ENCODE measurements at places on chromosomes 2 and 18. TPM values are rescaled to one million over a fixed set of nuclear protein-coding genes. Genes with fewer than 3 reads are reported as not detected.
A peak's percentile ranks its signal among the peaks of the same experiment; 100 is the strongest.

The ARHGEF33 gene
- 0.30 TPM for total RNA-seq

The KCNJ3 gene
- total RNA-seq: not detected

The ALPP gene
- 0.34 TPM for total RNA-seq

The RND3 gene
- 15.0 TPM for total RNA-seq

The UGT1A8 gene
- total RNA-seq: not detected

The LDLRAD4 gene
- 1.2 TPM for total RNA-seq

The CRIM1 gene
- 27.2 TPM for total RNA-seq

The FSHR gene
- not detected for total RNA-seq

The KCNS3 gene
- 5.2 TPM for total RNA-seq

The ATP5F1A gene
- 563 TPM for total RNA-seq

The HOXD8 gene
- total RNA-seq: 6.0 TPM

The MAP4K3 gene
- total RNA-seq: 21.4 TPM

The GALNT13 gene
- 0.44 TPM for total RNA-seq

DNA sequence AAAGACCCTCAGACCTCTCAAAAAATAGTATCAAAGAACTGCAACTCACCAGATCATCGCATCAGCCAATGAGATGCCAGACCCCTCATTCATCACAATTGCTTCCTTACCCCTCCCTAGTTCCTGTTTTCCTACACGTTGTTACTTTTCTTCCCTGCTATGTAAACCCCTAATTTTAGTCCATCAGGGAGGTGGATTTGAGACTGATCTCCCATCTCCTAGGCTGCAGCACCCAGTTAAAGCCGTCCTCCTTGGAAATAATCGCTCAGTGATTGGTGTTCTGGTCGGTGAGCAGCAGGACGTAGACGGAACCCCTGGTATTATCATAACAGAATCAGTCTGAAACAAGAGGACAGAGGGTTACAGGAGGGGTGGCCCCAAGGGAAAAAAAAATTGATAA is 44.0 kb upstream of the MAP4K4 start:
- no peak for DNase-seq
- no peaks in the 10 kb centered on the region for H3K36me3 ChIP-seq
- H3K4me3 ChIP-seq: no peak overlapping the region
- no peak overlapping the region for H3K27ac ChIP-seq
- no peaks in the 10 kb centered on the region for H3K27me3 ChIP-seq
- H3K4me1 ChIP-seq: no peaks in the 10 kb centered on the region

GRCh38 chr2:25349397-25349796 is 7.7 kb upstream of the DNMT3A start:
- H3K27me3 ChIP-seq: no peaks in the 10 kb centered on the region
- peaks cover 15% of the 10 kb centered on the region for H3K4me1 ChIP-seq
- no peak for DNase-seq
- no peak overlapping the region for H3K27ac ChIP-seq
- H3K36me3 ChIP-seq: no peaks in the 10 kb centered on the region

DNA sequence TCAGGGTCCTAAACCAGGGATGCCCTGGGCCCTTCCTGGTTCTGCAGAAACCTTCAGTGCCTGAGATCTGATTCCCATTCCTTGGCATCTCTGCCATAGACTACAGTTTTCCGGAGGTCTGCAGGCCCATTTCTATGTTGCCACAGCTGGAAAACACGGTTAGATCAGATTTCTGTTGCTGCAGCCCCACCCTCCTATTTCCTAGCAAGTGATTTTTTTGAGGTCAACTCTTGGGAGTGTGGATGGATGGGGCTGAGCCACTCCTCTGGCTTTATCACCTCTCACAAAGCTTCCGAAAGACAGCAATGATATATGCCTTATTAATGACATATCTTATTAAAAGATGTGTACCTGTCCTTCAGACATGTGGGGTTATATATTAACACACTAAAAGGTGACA is 56.3 kb downstream of the ZAP70 start:
- no peaks in the 10 kb centered on the region for H3K27me3 ChIP-seq
- H3K27ac ChIP-seq: no peak overlapping the region
- H3K4me3 ChIP-seq: no peak overlapping the region
- H3K36me3 ChIP-seq: peaks cover 9% of the 10 kb centered on the region

- H3K4me1 ChIP-seq: peaks cover 5% of the 10 kb centered on the region
- H3K36me3 ChIP-seq: no peaks in the 10 kb centered on the region
Observed at GRCh38 chr18:12302391-12303147, 5.5 kb upstream of the TUBB6 start.

- H3K4me1 ChIP-seq: no peaks in the 10 kb centered on the region
- no peak overlapping the region for H3K27ac ChIP-seq
- H3K4me3 ChIP-seq: no peak overlapping the region
Observed at GRCh38 chr2:168105127-168105683, 142.2 kb downstream of the STK39 start.

DNA sequence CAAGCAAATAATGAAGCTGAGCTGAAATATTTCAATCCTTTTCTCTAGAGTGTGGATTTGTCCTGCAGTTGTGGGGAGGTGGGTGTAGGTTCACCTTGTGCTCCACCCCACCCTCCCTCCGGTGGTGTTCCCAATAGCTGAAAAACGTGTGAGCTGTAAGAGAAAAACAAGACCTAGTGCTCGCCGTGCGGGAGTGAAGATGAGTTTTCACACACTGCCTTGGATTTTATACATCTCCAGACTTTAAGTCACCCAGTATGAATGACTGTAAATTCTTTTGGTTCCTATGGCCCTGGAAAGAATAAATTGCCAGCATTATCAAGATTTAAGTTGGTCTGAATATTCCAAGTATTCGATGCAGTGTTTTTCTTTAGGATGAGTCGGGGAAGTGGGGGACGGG is 1.9 kb upstream of the SOX11 start:
- H3K4me1 ChIP-seq: no peaks in the 10 kb centered on the region
- no peak overlapping the region for H3K4me3 ChIP-seq
- H3K36me3 ChIP-seq: no peaks in the 10 kb centered on the region
- no peak overlapping the region for H3K27ac ChIP-seq
- H3K27me3 ChIP-seq: no peaks in the 10 kb centered on the region
- no peak for DNase-seq

DNA sequence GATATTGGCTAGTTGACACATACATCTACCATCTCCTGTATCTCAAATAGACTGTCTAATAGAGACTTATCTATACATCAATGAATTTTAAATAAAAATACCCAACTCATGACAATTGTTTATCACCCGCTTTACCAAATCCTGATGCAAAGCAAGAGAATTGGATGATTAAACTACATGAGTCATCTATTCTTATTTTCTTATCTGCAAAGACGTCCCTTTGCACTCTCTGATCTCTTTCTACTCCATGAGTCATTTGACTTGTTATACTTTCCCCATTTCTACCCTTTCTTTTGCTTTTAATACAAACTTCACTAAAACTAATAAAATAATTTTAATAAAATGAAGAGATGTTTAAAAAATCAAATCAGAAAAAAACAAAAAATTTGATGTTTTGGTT is 261.7 kb upstream of the MAP2 start:
- H3K27me3 ChIP-seq: no peaks in the 10 kb centered on the region
- no peaks in the 10 kb centered on the region for H3K4me1 ChIP-seq
- no peak overlapping the region for H3K27ac ChIP-seq
- no peak overlapping the region for H3K4me3 ChIP-seq
- DNase-seq: no peak

GRCh38 chr2:40213071-40213470 is 238.8 kb downstream of the SLC8A1 start:
- no peak for DNase-seq
- H3K27me3 ChIP-seq: peaks cover 7% of the 10 kb centered on the region
- no peak overlapping the region for H3K27ac ChIP-seq
- H3K4me1 ChIP-seq: no peaks in the 10 kb centered on the region

- no peaks in the 10 kb centered on the region for H3K27me3 ChIP-seq
- no peak overlapping the region for H3K27ac ChIP-seq
- no peaks in the 10 kb centered on the region for H3K36me3 ChIP-seq
- DNase-seq: peak; percentile 31
Observed at GRCh38 chr2:138787053-138787666, 7.0 kb upstream of the NXPH2 start.

DNA sequence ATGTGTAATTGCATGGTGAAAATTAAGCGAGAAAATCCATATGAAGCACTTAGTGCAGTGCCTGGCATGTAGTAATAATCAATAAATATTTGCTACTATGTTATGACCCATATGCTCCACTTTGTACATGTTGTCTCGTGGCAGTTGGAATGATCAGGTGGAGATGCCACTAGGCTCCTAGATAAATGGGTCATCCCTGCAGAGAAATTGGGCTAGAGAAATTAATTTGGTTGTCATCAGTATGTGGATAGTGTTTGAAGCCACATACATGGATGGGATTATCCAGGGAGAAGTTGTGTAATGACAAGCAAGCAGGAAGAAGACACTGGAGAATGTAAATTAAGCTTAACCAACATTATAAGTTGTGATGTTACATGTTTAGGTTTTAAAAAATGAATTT is 33.0 kb downstream of the ACYP2 start:
- no peak overlapping the region for H3K27ac ChIP-seq
- H3K36me3 ChIP-seq: no peaks in the 10 kb centered on the region
- H3K4me1 ChIP-seq: no peaks in the 10 kb centered on the region
- DNase-seq: no peak
- no peak overlapping the region for H3K4me3 ChIP-seq

- DNase-seq: no peak
- no peak overlapping the region for H3K4me3 ChIP-seq
- H3K27ac ChIP-seq: no peak overlapping the region
- no peaks in the 10 kb centered on the region for H3K4me1 ChIP-seq
Observed at GRCh38 chr2:149924549-149925213, 337.1 kb upstream of the MMADHC start.

DNA sequence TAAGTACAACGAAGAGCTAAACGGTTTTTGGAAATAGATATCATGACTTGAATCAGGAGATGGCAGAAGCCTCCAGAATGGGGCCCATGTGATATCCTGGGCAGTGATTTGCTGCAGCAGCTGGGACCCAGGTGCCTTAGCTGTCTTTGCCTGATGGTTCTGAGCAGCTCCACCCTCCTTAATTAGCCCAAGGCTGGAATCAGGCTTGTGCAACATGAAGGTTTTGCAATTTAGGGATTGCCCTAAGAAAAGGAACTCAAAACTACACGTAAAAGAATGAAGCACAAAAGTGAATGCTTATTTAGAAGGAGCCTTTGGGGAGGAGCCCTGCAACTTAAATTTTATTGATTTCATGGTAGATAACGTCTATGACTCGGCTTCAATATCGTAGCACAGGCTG is 17.3 kb upstream of the CNDP2 start:
- H3K27ac ChIP-seq: no peak overlapping the region
- no peak overlapping the region for H3K4me3 ChIP-seq
- DNase-seq: no peak
- no peaks in the 10 kb centered on the region for H3K27me3 ChIP-seq
- no peaks in the 10 kb centered on the region for H3K4me1 ChIP-seq

DNA sequence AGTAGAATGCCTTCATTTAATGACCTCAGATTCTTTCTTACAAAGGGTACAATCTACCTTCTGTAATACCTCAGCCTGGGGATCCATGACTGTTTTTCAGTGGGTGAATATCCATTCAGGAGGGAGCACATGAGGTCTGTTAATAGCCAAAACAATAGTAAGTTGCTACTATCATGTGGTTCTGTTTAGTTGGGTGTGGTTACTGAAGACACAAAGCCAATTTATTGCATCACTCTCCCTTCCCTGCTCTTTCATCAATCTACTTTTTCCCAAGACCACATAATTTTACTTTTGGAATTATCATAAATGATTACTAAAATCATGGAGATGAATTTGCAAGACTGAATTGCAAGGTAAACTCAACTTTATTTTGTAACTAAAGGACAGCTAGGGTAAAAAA is 254.2 kb downstream of the GALNT13 start:
- no peak overlapping the region for H3K27ac ChIP-seq
- no peak overlapping the region for H3K4me3 ChIP-seq
- no peaks in the 10 kb centered on the region for H3K27me3 ChIP-seq
- no peaks in the 10 kb centered on the region for H3K36me3 ChIP-seq

- no peak overlapping the region for H3K4me3 ChIP-seq
- peaks cover 7% of the 10 kb centered on the region for H3K4me1 ChIP-seq
- DNase-seq: no peak
- H3K36me3 ChIP-seq: no peaks in the 10 kb centered on the region
- no peaks in the 10 kb centered on the region for H3K27me3 ChIP-seq
Observed at GRCh38 chr2:39099870-39100728, 20.8 kb downstream of the SOS1 start.

- H3K4me3 ChIP-seq: peak overlapping the region; percentile 28
- DNase-seq: peak; percentile 84
- H3K4me1 ChIP-seq: peaks cover 59% of the 10 kb centered on the region
- no peaks in the 10 kb centered on the region for H3K36me3 ChIP-seq
Observed at GRCh38 chr2:231611273-231612108, 18.8 kb downstream of the TEX44 start.

GRCh38 chr2:45825001-45825651 is 173.7 kb downstream of the PRKCE start:
- DNase-seq: no peak
- no peaks in the 10 kb centered on the region for H3K36me3 ChIP-seq
- peaks cover 23% of the 10 kb centered on the region for H3K4me1 ChIP-seq

DNA sequence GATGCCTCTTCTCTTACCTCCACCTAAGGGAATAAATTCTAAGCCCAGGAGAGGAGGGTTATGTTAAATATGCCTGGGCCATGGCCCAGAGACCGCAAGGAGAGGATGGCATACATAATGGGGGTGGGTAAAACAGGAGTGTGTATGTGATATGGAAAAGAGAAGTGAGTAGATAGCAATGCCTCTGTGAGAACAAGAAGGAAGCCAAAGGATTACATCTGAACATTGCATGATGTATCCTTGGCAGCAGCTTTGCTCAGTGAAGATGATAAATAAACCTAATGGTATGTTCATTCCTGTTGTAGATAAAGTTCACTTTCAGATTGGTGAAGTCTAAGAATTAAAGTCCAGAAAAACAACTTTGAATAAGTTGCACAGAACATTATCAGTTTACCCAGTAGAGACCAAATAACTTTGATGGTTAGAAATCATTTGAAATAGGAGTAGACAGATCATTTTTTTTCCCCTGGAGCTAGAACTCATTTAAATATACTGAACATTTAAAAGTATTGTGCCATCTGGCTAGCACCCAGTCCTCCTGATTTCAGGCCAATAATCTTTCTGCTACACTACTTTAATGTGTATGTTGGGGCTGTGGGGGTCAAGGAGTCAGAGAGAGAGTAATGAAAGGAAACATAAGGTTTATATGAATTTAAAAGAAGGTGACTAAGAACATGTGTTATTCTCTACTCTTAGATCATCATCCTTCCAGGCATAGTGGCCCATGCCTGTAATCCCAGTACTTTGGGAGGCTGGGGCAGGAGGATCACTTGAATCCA is 231.7 kb downstream of the PARD3B start:
- H3K36me3 ChIP-seq: no peaks in the 10 kb centered on the region
- no peak overlapping the region for H3K4me3 ChIP-seq
- no peak for DNase-seq
- H3K27me3 ChIP-seq: no peaks in the 10 kb centered on the region
